ENCODE measurements at places on chromosomes 11 and 22. TPM values are rescaled to one million over a fixed set of nuclear protein-coding genes. Genes with fewer than 3 reads are reported as not detected.

GRCh38 chr11:124717421-124717785, 22.3 kb upstream of the NRGN start:
- no peak for DNase-seq
- H3K27me3 ChIP-seq: no peaks in the 10 kb centered on the region

DNA sequence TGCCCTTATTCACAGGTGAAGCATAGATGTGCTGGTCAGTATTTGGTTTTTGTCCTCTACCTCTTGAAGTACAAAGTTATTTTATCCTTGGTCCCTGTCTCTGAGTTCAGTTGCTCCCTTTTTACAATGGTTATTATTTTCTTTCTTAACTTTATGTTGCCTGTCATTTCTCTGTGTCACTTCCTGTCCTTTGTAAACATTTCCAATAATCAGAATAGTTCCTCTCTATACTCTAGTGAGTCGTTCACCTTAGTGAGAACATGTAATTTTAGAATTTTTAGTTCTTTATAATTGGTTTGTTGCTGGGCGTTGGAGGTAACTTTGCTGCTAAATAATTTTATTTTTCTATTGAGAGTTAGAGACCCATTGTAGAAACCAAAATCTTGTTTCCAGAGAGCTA, 16.0 kb downstream of the CSTPP1 start:
- H3K27me3 ChIP-seq: no peaks in the 10 kb centered on the region
- no peak overlapping the region for H3K4me3 ChIP-seq
- H3K27ac ChIP-seq: no peak overlapping the region
- no peaks in the 10 kb centered on the region for H3K4me1 ChIP-seq
- DNase-seq: no peak
- no peaks in the 10 kb centered on the region for H3K36me3 ChIP-seq

GRCh38 chr11:58905011-58905720, 34.1 kb upstream of the GLYATL1 start:
- peak overlapping the region; percentile 45 for H3K4me3 ChIP-seq
- no peak overlapping the region for H3K27ac ChIP-seq
- no peak for DNase-seq
- H3K27me3 ChIP-seq: no peaks in the 10 kb centered on the region
- no peaks in the 10 kb centered on the region for H3K36me3 ChIP-seq
- H3K4me1 ChIP-seq: no peaks in the 10 kb centered on the region

GRCh38 chr22:33451866-33452469, 393.8 kb upstream of the SYN3 start:
- no peaks in the 10 kb centered on the region for H3K36me3 ChIP-seq
- H3K27me3 ChIP-seq: no peaks in the 10 kb centered on the region
- no peak overlapping the region for H3K4me3 ChIP-seq

The KRTAP5-8 gene
- not detected for total RNA-seq
